ENCODE measurements at places on chromosomes 4 and X. TPM values are rescaled to one million over a fixed set of nuclear protein-coding genes. Genes with fewer than 3 reads are reported as not detected.

The REELD1 gene
- 0.08 TPM for total RNA-seq

- peak within 1 kb of the TSS; percentile 70 for H3K4me3 ChIP-seq
- H3K27ac ChIP-seq, result peak within 1 kb of the TSS; percentile 97
- no peaks in the 10 kb centered on the region for H3K36me3 ChIP-seq
- no peaks in the 10 kb centered on the region for H3K27me3 ChIP-seq
- DNase-seq, result peak; percentile 81
These were observed at the start of gene UBQLN2 for GRCh38 chrX:56563231-56564161. Gene UBQLN2, plus strand, starts transcription at chrX:56563627. Its CDS starts 247 bp downstream, at chrX:56563874.

DNA sequence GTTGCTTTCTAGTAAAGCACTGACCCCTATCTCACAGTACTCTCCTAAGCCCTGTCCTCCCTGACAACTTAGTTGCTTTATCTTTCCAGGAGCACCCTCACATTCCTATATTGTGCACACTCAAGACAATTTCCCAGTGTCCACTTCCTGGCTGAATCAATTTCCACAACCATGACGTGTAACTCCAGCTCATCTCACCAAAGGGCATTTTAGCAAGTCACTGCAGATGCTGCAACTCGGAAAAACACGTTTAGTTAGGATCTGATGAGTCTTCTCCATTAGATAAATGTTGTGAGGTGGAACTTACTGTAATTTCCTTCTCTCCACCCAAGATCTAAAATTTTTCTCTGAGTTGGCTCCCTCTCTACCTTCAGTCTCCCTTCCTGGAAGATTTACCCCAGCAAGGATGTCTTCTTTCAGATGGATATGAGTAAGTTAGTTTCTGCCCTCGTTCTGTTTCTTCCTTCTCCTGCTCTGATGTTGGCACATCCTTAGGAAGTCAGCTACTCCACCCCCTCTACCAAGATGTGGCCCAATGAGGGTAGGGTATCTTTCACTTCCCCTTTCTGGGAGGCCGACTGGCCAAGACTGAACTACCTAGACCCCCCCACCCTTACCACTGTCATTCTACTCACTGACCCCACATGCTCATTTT lies 28.8 kb upstream of the IL13RA1 start:
- H3K27ac ChIP-seq, result no peak overlapping the region
- H3K27me3 ChIP-seq, result no peaks in the 10 kb centered on the region
- DNase-seq, result no peak
- no peaks in the 10 kb centered on the region for H3K36me3 ChIP-seq

GRCh38 chr4:125522992-125523391 lies 208.2 kb downstream of the FAT4 start:
- no peak overlapping the region for H3K27ac ChIP-seq
- no peaks in the 10 kb centered on the region for H3K36me3 ChIP-seq
- no peak for DNase-seq

GRCh38 chr4:53534684-53535083 lies 56.6 kb downstream of the LNX1 start:
- DNase-seq, result no peak
- H3K4me3 ChIP-seq, result no peak overlapping the region
- H3K4me1 ChIP-seq, result peaks cover 6% of the 10 kb centered on the region
- H3K27me3 ChIP-seq, result no peaks in the 10 kb centered on the region

The CNGA1 gene
- total RNA-seq, result 28.0 TPM

DNA sequence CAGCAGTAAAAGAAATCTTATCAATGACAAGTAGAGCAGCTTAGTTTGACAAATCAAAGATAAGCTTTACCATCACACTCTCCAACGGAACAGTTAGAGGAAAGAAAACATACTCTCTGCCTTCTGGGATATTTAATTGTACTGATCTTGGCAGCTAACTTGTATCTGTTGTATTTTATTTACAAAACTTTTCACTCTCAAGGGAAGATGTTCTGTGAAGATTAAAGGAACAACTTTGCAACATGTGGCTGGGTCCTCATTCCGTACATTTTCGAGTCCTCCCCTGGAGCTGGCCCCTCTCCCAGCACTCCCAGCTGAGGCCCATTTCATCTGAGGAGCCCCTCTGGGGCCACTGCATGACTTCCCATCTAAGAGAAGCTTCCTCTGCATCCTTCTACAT lies 74.4 kb downstream of the RPS3A start:
- peaks cover 4% of the 10 kb centered on the region for H3K36me3 ChIP-seq
- H3K27me3 ChIP-seq, result no peaks in the 10 kb centered on the region
- H3K4me3 ChIP-seq, result no peak overlapping the region
- H3K4me1 ChIP-seq, result no peaks in the 10 kb centered on the region

The RPL9 gene
- 732 TPM for total RNA-seq

GRCh38 chr4:184961660-184962059 lies 56.6 kb upstream of the HELT start:
- peaks cover 12% of the 10 kb centered on the region for H3K4me1 ChIP-seq
- no peak for DNase-seq
- no peak overlapping the region for H3K4me3 ChIP-seq
- H3K27me3 ChIP-seq, result no peaks in the 10 kb centered on the region

The TEX13C gene
- not detected for total RNA-seq

GRCh38 chr4:81984746-81985145 lies 389.0 kb downstream of the HNRNPD start:
- H3K4me1 ChIP-seq, result no peaks in the 10 kb centered on the region
- no peak overlapping the region for H3K4me3 ChIP-seq
- DNase-seq, result no peak
- no peaks in the 10 kb centered on the region for H3K27me3 ChIP-seq
- no peak overlapping the region for H3K27ac ChIP-seq

The HSFX2 gene
- total RNA-seq, result not detected

DNA sequence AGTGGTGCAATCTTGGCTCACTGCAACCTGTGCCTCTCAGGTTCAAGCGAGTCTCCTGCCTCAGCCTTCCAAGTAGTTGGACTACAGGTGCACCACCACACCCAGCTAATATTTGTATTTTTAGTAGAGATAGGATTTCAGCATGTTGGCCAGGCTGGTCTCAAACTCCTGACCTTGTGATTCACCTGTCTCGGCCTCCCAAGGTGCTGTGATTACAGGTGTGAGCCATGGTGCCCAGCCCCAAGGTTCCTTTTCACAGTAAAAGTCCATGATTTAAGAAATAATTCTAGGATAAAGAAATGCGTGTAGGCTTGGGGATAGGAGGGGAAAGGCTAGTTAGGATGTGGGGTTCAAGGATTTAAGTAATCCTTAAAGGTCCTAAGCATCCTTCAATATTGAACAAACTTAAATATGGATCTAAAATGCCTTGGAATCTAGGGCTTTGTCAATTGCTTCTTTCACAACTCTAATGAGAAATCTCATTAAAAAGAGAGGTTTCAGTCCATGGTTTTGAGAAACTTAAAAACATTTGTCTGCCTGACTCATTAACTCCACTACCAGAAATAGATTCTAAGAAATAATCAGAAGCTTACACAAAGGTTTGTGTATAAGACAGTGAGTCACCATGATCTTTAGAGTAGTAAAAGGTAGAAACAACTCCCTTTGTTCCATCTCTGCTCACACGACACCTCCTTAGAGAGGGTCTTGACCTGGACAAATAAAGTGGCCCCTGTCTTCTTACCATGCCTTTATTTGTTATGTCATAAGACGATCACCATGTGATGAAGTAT lies 203.2 kb downstream of the PTTG2 start:
- DNase-seq, result no peak
- no peaks in the 10 kb centered on the region for H3K36me3 ChIP-seq
- no peak overlapping the region for H3K4me3 ChIP-seq

The F8 gene
- 22.3 TPM for total RNA-seq

DNA sequence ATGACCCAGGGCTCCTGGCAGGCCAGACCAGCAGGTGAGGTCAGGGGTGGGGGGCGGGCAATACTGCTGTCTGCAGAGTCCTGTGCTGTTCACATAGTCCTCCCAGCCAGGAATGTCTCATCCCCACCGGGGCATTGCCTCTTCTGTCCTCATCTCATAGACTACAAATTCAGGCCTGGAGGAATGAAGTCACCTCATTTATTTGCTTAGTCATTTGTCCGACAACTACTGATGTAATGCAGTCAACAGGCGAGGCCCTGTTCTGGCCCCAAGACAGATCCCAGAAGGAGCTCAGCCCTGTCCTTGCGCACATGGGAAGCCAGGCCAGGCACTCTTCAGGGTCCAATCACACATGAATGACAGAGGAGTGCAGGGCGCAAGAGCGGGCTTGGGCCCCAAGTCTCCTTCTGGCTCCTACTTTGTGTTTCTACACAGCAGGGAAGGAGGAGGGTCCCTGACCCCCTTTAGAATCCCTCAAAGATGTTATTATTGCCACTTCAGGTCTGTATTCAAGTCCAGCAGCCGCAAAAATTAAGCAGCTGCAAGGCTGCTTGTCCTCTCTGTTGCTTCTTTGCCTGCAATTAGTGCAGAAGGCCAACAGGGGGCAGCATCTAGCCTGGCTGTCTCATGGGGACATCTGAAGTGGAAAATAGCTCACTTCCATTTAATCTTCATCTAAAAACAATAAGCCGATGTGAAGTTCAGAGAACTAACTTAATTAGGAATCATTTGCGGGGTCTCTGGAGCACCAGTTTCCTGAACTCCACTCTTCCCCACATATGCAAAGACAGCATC lies 15.2 kb upstream of the HMX1 start:
- no peaks in the 10 kb centered on the region for H3K4me1 ChIP-seq
- no peak overlapping the region for H3K27ac ChIP-seq
- no peak for DNase-seq
- H3K27me3 ChIP-seq, result peaks cover 2% of the 10 kb centered on the region

GRCh38 chr4:87030755-87031441 lies 96.1 kb downstream of the AFF1 start:
- no peaks in the 10 kb centered on the region for H3K36me3 ChIP-seq
- H3K27me3 ChIP-seq, result no peaks in the 10 kb centered on the region
- no peak for DNase-seq
- H3K27ac ChIP-seq, result peak overlapping the region; percentile 36

- DNase-seq, result no peak
- no peaks in the 10 kb centered on the region for H3K4me1 ChIP-seq
- no peaks in the 10 kb centered on the region for H3K27me3 ChIP-seq
These were observed 3.1 kb upstream of the CSN3 start for GRCh38 chr4:70239131-70239883.

- H3K27ac ChIP-seq, result no peak overlapping the region
- no peak overlapping the region for H3K4me3 ChIP-seq
- H3K4me1 ChIP-seq, result no peaks in the 10 kb centered on the region
- no peak for DNase-seq
- no peaks in the 10 kb centered on the region for H3K27me3 ChIP-seq
These were observed 284.1 kb downstream of the CHIC1 start for GRCh38 chrX:73847100-73847499.

- DNase-seq, result no peak
- peaks cover 19% of the 10 kb centered on the region for H3K4me1 ChIP-seq
- H3K4me3 ChIP-seq, result no peak overlapping the region
- H3K27me3 ChIP-seq, result no peaks in the 10 kb centered on the region
- no peaks in the 10 kb centered on the region for H3K36me3 ChIP-seq
- no peak overlapping the region for H3K27ac ChIP-seq
These were observed 22.7 kb upstream of the SEPSECS start for GRCh38 chr4:25182937-25183336.

DNA sequence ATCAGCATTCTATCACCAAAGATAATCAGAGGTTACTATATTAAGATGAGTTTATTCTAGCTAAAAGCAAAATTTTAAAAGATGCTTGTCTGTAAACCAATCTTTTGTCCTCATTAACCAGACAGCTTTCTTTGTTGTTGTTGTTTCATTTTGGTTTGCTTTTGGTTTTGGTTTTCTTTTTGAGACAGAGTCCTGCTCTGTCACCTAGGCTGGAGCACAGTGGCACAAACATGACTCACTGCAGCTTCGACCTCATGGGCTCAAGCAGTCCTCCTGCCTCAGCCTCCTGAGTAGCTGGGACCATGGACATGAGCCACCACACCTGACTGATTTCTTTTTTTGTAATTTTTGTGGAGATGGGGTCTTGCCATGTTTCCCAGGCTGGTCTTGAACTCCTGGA lies 102.9 kb downstream of the COX18 start:
- H3K4me3 ChIP-seq, result no peak overlapping the region
- no peaks in the 10 kb centered on the region for H3K4me1 ChIP-seq
- no peak overlapping the region for H3K27ac ChIP-seq
- no peaks in the 10 kb centered on the region for H3K36me3 ChIP-seq
- no peak for DNase-seq

- H3K4me3 ChIP-seq, result no peak overlapping the region
- no peak overlapping the region for H3K27ac ChIP-seq
- H3K27me3 ChIP-seq, result no peaks in the 10 kb centered on the region
- no peaks in the 10 kb centered on the region for H3K36me3 ChIP-seq
These were observed 48.6 kb downstream of the NPY5R start for GRCh38 chr4:163392328-163392727.

DNA sequence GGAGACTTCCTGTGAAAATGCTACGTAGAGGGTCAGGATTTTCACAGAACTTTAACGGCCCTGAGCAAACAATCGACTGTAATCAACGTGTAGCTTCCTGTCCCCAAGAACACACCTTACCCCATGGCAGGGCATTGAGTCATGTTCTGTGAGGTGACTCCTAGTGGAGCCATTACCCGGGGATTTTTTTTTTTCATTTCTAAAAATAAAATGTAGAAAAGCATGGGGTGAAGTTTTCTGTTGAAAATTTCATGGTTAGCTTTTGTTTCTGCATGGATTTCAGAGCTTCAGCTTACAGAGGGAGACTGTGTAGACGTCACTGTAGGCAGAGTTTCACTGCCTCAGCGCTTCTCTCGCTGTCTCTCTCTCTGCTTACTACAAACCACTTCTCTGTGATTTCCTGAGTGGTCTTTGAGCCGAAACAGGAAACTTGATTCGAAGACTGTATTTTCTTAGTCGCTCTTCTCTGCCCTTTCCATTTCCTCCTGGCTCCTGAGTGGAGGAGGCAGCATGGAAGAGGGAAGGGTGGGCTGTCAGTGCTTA lies 111.7 kb downstream of the NFKB1 start:
- H3K27me3 ChIP-seq, result no peaks in the 10 kb centered on the region
- DNase-seq, result no peak
- H3K27ac ChIP-seq, result peak overlapping the region; percentile 44
- peaks cover 12% of the 10 kb centered on the region for H3K36me3 ChIP-seq

GRCh38 chrX:75547783-75548182 lies 24.9 kb upstream of the ZDHHC15 start:
- no peaks in the 10 kb centered on the region for H3K27me3 ChIP-seq
- no peak for DNase-seq
- no peaks in the 10 kb centered on the region for H3K4me1 ChIP-seq

DNA sequence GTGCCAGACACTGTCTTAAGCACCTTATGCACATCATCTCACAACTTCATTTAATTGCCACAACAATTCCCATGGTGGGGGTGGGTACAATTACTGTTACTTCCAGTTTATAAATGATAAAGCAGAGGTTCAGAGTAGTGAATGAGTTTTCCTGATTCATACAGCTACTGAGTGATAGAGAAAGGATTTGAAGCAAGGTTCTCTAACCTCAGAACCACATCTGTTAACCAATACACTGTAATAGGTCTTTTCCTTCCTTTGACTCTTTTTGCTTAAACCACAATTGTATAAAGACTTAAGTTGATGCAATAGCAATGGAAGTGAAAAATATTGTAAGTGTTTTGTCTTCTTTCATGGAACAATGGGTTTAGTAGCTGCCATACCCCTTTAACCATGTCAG lies 43.5 kb upstream of the PAK3 start:
- no peaks in the 10 kb centered on the region for H3K36me3 ChIP-seq
- H3K27ac ChIP-seq, result no peak overlapping the region
- no peaks in the 10 kb centered on the region for H3K4me1 ChIP-seq

The IGSF1 gene
- total RNA-seq, result 50.7 TPM

The CD38 gene
- 9.4 TPM for total RNA-seq

The NDST3 gene
- total RNA-seq, result 2.1 TPM

The FAM9C gene
- not detected for total RNA-seq

All from liver (tissue), 10 donors.